Activated naive CD8-positive, alpha-beta T cell treated with anti-CD3 and anti-CD28 coated beads, Interleukin-2, amount 50 U/mL, for 24 hours (primary cell): ENCODE measurements at places on chromosomes 6 and 20.

DNA sequence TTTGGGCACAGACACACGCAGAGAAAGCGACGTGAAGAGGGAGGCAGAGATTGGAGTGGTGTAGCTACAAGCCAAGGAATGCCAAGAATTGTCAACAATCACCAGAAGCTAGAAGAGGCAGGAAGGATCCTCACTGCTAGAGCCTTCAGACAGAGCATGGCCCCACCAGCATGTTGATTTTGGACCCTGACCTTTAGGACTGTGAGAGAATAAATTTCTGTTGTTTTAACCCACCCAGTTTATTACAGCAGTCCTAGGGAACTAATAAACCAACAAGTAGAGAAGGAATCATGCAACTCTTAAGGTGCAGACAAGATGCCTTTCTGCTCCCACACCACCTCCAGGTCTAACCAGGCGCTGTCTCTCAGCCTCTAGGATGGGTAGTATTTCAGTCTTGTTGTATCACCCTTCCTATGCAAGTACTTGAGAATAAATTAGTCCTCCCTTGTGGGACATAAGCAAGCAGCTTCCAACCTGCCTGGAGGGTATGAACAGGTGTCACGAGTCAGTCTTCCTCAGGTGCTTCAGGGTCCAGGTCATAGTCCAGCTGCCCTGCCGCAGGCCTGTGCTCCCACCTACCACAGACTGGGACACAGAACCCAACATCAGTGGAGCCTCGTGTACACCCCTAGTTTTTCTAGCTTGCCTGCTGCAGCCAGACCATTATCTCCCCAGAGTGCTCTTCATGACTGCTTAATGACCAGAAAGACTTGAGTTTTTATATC, 46.4 kb upstream of the CCN2 start:
- no peak for DNase-seq

DNA sequence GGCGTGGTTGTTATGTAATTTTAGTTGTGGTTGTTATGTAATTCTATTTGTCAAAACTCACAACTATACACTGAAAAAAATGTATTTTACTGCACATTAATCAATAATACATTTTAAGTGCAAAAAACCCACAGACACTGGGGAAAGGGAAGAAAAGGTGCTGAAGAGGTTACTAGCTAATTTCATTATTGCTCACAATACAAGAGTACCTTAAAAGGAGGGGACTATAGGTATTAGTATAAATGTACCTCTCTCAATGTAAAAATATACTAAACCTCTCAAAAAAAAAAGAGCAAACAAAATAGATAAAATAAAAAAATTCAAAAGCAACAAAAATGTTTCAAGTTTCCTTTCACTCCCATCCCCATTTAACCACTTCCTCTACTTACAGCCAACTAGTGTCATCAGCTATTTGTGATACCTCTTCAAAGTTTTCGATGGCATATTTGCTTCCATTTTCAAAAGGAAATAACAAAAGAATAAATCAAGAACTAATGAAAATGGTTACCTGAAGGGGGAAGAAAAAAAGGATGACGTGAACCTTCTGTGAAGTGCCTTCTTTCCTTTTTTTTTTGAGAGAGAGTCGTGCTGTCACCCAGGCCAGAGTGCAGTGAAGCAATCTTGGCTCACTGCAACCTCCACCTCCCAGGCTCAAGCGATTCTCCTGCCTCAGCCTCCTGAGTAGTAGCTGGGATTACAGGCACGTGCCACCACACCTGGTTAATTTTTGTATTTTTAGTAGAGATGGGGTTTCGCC, 30.2 kb downstream of the RANBP9 start:
- no peak for DNase-seq

GRCh38 chr20:14826543-14827313, 489.3 kb upstream of the FLRT3 start:
- no peak for DNase-seq

DNA sequence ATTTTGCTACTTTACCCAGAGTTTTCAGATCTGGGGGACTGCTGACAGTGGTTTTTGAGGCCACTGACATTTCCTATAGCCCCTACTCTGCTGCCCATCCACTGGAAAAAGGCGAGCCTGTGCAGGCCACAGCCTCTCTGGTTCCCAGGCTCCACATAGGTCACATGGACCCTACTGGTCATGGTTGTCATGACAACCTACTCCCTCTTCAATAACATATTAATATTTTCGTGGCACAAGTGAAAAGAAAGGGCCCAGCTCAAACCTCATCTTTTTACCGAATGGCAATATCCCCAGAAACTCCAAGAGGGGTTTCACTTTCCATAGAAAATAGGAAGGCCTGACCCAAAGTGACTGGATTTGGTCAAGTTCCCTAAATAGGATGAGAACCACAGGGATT, 11.0 kb upstream of the FOXO3 start:
- DNase-seq = no peak

- no peak for DNase-seq
These were observed 796.2 kb upstream of the EPHA7 start for GRCh38 chr6:94215552-94215951.

- DNase-seq = no peak
These were observed 47.9 kb downstream of the DEK start for GRCh38 chr6:18216411-18216810.

- DNase-seq = no peak
These were observed 4.9 kb downstream of the TOMM34 start for GRCh38 chr20:44955270-44955669.

DNA sequence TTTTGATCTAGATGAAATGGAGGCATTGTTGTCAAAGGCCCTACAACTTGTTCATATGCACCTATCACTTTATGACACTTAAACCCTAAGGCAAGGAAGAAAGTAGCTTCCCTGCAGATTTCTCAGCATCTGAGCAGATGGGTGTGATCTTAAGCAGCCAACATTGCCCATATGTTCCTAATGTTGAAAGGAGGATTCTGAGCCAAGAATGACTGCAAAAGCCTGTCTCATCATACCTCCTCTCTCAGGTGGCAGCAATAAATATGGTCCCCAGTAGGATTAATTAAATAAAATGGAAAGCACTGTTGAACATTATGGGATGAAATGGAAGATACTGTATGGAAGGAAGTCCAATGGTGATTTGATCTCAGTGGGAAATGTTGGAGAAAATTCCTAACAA, 538.1 kb upstream of the MAN1A1 start:
- DNase-seq = no peak
